ENCODE measurements at places on chromosomes 3 and 15. TPM values are rescaled to one million over a fixed set of nuclear protein-coding genes. Genes with fewer than 3 reads are reported as not detected.

DNA sequence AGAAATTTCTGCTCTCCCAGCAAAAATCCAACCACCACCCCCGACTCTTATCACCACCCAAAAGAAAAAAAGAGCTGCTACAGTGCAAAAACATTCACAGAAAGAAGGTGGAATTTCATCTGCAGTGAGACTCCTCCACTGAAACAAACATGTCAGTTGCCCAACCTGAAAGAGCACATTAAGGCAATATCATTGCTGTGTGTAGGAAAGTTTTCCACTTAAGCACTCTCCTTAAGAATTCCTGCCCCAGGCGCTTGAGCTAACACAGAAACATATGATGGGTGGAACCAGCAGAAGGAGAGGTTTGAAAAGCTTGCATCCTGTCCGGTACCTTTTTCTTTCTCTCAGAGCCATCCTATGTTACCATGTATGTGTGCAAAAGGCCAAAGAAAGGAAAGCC lies 200.8 kb upstream of the GADL1 start:
- DNase-seq, result no peak

- no peak for DNase-seq
These were observed 63.2 kb upstream of the RASGRP1 start for GRCh38 chr15:38627689-38628277.

DNA sequence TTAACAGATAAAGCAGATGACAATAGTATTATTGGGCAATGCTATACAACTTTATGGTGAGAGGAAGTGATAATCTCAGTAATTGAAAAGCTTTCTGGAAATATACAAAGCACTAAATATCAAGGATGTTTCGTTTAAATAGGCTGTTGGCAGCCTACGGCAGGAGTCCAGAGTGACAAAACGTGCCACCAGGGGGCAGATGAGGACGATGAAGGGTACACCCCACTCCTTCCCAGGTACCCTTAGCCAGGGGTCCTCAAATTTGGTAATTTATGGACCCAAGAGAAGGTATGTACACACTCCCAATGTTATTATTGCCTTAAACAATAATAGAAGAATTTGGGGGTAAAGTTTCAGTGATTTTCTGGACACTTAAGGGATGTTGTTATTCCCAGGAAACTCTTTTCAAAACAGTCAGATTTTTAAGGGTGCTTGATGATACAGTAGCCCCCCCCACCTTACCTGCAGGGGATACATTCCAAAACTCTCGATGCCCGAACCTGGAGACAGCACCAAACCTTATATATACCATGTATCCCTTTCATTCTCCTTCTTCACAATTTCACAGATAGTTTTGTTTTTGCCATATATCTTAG lies 1.4 kb upstream of the MAGEL2 start:
- DNase-seq, result no peak

- DNase-seq, result no peak
These were observed 18.5 kb upstream of the VPS39 start for GRCh38 chr15:42226648-42227047.

- DNase-seq, result no peak
These were observed 61.4 kb upstream of the IMPG2 start for GRCh38 chr3:101381809-101382208.

- no peak for DNase-seq
These were observed 61.4 kb downstream of the GADL1 start for GRCh38 chr3:30832961-30833575.

DNA sequence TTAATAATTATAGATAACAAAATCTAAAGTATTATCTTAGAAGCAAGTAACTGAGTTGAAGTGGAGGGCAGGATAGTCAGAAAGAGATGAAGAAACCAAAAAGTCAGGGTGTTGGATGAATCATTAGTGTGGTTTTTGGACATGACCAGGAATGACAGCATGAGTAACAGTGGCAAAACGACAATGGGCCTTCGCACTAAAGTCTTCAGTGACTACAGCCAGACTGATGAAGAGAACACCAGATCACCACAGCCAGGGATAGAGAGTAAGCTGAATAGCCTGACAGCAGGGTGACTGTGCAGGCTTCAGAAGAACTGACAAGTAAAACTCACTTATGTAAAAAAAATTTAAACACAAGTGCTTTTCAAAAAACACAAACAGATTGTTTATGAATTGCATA lies 96.0 kb upstream of the MELTF start:
- no peak for DNase-seq

- no peak for DNase-seq
These were observed 43.2 kb downstream of the CMTM8 start for GRCh38 chr3:32281570-32282106.

- DNase-seq, result no peak
These were observed 66.8 kb upstream of the UNC13C start for GRCh38 chr15:53911431-53911830.

DNA sequence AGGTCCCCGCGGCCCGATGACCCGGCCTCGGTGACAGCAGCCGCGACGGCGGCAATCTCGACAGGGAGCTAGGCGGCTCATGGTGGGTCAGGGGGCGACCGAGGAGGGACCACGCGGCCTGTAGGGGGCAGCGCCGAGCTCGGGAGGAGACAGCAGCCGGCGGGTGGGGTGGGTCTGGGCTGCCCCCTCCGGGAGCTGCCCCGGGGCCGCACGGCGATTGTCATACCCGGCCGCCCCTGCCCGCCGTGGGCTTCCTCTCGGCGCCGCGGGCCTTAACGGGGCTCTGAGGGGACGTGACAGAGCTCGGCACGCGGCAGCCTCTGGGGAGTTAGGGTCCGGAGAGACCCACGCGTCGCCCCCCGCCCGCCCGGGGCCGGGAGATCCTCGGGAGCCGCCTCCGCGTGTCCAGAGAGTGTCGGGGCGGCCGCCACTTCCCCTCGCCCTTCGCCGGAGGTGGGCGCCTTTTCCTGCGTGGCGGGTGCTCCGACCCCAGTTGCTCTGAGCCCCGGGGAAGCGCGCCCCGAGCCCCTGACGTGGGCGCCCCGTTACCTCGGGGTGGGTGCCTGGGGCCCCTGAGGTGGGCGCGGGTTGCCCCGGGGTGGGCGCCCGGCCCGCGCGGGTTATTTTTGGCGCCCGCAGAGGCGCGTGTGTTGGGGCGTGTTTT lies 539 bp upstream of the PLCL2 start:
- peak; percentile 63 for DNase-seq

DNA sequence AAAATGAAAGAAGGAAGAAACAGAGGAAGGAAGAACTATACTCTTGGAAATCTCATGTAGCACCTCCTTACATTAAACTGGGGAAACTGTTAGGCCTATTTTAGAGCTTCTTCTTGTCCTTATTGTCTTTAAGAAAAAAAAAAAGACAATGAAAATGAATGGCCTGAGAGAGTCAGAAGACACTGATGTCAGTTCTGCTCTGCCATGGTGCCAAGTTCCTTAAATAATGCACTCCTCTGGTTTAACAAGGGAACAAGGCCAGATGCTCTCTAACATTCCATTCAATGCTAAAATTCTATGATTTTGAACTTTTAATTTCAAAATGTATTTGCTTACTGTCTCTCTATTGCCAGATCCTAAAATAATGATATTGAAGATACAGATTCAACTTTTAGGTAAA lies 4.4 kb upstream of the MBNL1 start:
- DNase-seq, result no peak

DNA sequence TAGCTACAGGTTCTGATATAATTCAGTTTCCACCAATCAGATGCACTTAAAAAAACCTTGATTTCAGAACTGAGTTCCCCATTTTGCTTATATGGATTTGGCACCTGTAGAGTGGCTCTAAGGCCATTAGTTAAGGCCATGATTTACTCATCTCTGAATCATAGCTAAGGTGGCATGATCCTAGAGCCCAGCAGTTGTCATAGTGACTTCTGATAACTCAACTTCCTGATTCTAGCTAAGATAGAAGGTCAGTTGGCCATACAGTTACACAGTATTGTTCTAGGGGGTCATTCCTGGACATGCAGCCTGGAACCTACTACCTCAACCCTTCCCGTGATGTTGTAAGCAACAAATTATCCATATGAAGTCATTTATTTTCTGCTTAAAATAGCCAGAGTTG lies 15.9 kb upstream of the TMEM87A start:
- no peak for DNase-seq

GRCh38 chr15:40412095-40412759 lies 6.6 kb downstream of the IVD start:
- no peak for DNase-seq

GRCh38 chr15:31481142-31481541 lies 154.5 kb downstream of the KLF13 start:
- DNase-seq, result no peak

DNA sequence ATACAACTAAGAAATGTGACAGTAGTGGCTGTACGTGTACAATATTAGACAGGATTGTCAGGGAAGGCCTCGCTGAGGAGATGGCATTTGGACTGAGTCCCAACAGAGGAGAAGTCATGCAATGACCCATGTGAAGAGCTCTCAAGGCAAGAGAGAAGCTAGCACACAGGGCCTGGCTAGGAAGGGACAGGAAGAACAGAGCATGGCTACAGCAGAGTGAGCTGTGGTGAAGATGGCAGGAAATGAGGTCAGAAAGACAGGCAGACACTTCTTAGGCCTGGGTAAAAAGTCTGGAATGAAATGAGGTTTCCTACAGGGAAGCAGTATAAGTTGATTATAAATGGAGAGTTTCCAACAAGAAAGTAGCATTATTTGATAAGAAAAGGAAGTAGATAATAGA lies 33.2 kb upstream of the LEKR1 start:
- DNase-seq, result no peak

GRCh38 chr3:130558366-130558765 lies 41.4 kb downstream of the COL6A6 start:
- no peak for DNase-seq

DNA sequence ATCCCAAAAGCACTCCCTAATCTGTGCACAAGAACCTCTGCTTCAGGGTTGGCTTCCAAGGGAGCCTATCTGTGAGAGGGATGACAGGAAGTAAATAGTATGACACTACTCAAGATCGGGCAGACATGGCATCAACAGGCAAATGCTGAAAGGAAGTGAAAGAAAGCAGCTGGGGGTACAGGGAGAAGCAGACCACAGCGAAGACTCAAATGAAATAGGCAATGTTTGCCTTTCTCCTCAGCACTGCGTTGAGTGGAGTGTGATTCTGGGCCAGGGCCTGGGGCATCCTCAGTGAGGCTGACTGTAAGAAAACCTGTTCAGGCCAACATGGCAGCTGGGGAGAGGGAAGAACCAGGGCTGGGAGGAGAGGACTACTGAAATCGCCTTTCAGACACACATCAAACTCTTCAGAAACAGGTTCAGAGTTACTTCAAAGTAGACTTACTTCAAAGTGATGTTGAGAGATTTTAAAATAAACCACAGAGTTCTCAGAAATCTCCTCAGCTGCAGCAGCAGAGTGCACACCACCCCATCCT lies 96.6 kb downstream of the SLC9A9 start:
- DNase-seq, result no peak

DNA sequence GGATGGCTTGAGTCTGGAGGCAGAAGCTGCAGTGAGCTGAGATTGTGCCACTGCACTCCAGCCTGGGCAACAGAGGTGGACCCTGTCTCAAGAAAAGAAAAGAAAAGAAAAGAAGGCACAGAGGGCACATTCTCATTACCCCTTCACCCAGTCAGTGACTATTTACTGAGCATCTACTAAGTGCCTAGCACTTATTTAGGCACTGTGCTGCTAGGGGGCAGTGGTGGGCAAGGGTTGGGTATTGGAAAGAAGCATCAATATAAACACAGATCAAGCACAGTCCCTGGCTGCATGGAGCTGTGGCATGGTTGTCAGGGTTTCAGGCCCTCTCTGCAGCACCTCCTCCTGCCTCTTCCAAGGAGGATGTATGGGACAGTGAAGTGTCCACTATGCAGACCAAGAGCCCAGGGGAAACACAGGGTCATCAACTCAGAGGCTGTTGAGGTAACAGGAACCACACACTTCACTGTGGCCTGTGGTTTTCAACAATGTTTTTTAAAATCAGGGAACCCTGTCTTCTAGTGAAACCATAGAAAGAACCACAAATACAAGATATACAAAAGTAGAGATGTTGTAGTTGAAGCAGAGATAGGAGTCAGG lies 138.5 kb downstream of the RAB11A start:
- no peak for DNase-seq

GRCh38 chr3:188589071-188589470 lies 435.1 kb downstream of the LPP start:
- no peak for DNase-seq

DNA sequence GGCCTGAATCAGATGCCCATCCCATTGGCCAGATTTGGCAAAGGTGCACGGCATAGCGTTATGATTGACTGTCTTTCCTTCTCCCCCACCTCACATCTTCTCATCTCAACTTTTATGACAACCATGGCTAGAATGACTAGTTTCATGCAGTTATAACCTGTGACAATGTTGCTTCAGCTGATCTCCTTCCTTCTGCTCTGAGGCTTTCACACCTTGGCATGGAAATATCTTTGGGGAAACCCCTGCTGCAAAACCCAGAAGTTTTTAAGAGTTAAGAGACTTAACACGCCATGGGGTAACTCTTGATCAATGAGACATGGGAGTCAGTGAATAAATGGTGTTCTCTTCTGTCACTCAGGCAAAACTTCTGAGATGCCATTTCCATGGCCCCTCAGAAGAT lies 290.7 kb upstream of the MDFIC2 start:
- no peak for DNase-seq

GRCh38 chr3:31254483-31254882 lies 278.2 kb upstream of the STT3B start:
- no peak for DNase-seq

DNA sequence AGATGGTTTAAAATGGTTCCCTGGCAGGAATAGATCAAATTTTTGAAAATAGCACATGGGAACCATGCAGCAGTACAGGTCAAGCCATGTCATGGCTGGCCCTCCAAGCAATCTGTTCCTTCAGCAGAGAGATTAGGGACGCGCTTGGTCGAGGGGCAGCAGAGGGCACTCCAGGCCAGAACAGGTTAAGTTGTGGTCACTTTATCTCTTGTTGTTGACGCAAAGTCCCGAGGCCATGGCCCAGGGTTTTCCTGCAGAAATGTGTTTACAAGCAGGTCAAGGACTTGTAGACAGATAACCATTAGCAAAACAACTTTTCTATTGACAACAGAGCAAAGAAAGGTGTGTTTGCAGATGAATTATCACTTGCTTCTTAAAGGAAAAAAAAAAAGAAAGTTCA lies 570.0 kb upstream of the NR2F2 start:
- no peak for DNase-seq

DNA sequence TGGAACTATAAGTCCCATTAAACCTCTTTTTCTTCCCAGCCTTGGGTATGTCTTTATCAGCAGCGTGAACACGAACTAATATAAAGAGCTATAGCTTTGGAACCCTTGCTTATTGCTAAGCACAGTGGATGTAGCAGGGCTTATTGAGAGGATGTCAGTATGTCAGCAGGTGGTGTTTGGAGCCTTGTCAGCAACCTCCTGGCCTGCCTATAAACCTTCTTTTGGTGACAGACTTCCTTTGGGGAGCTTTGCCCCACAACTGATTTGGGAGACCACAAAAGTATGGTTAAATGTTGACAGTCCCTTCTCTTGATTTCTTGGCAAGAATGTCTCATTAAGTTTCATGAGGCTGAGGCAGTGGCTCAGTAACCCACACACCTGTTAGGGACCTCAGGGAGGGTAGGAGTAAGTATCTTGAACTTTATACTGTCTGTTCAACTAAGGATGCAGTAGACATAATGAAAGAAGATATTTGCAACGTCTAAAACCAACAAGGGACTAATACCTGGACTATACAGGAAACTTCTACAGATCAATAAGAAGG lies 14.8 kb downstream of the CCNDBP1 start:
- DNase-seq, result no peak

SPCS1 gene
- total RNA-seq, result 62.6 TPM

GNAT1 gene
- total RNA-seq, result 0.10 TPM

FAM3D gene
- not detected for total RNA-seq

SCAANT1 gene
- total RNA-seq, result 1.7 TPM

IP6K2 gene
- total RNA-seq, result 93.7 TPM

CPOX gene
- 17.1 TPM for total RNA-seq

NANOGP8 gene
- not detected for total RNA-seq

GRM7 gene
- total RNA-seq, result not detected

XCR1 gene
- 0.08 TPM for total RNA-seq

CHDH gene
- 0.94 TPM for total RNA-seq
